Natural killer cell treated with Interleukin-12 subunit alpha and Interleukin-12 subunit beta and Interleukin-15 and Interleukin-18, amount 100 ng/mL, for 72 hours (primary cell): ENCODE measurements at places on chromosomes 3 and 15.

GRCh38 chr3:146468234-146468633, 1.1 kb downstream of the PLSCR2 start:
- DNase-seq: no peak

DNA sequence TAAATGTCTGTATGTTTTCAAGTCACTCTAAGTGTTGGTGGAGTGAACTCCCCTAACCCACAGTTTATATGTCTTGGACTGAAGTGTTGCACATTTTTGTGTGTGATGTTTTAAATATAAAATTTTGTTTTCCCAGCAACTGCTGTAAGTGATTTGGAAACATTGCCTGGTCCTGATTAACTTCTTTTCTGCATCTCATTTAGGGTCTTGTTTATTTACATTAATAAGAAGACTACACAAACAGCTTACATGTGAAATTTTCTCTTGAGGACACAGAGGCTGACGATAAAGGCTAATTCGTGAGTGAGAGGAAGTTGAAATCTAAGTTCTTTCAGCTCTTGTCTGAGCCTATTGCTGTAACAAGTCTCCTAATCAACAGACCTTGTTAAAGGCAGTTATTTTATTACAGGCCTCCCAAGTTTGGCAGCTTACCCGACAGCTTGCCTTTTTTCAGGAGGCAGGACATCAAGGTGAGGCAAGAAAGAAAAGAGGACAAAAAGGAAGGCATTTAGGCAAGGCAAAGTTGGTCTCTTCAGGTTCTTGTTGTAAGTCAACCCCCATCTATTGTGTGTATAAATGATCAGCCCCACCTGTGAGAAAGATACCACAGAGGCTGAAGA, 177.7 kb upstream of the NR2E3 start:
- DNase-seq: no peak

DNA sequence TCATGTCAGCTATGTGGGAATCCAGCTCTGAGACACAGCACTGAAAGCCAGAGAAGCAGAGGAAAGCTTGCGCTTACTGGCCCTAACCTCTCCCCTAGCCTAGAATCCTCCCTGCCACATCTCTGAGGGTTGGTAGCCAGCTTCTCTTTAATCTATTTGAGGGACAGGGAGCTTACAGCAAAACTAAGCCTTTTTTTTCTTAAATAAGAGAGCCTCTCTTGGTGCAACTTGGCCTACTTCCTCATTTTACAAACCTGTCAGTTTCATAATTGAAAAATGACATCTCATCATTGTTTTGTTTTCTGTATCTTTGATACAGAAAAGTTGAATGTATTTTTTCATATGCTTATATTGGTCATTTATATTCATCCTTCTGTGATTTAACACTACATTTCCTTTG, 193.9 kb downstream of the ZNF621 start:
- no peak for DNase-seq

DNA sequence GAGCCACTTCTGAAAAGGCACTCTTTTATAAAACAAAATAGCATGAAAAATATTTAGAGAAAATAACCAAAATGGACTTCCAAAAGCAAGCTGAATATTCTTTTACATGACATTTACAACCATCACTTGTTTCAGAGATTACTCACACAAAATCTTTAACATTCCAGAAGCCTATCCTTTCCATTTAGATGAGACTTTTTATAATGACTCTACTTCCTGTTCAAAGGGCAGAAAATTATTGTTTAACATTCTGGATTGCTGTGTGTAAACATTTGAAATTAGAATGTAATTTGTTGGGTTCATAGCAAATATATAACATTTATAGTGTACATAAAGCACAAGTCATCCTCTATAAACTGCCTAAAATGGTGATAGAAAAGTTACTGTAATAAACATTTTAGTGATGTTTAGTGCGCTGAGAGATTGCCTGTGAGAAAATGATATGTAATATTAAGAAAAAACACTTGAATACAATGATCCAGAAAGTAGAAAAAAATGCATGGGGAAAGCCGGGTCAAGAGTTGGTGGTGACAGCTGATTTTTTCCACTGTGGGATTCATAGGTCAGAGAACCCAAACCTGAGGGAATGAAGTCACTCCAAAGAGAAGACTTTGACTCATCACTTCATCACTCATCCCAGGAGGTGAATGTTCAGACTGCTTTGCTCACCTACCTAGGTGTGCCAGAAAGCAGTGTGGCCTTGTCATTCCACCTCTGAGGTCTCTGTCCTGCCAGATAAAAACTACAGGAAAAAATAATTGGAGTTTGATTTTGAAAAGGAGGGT, 305.8 kb downstream of the ARPP21 start:
- no peak for DNase-seq

- DNase-seq: no peak
Measured at GRCh38 chr15:39551476-39551875, 29.4 kb upstream of the THBS1 start.

DNA sequence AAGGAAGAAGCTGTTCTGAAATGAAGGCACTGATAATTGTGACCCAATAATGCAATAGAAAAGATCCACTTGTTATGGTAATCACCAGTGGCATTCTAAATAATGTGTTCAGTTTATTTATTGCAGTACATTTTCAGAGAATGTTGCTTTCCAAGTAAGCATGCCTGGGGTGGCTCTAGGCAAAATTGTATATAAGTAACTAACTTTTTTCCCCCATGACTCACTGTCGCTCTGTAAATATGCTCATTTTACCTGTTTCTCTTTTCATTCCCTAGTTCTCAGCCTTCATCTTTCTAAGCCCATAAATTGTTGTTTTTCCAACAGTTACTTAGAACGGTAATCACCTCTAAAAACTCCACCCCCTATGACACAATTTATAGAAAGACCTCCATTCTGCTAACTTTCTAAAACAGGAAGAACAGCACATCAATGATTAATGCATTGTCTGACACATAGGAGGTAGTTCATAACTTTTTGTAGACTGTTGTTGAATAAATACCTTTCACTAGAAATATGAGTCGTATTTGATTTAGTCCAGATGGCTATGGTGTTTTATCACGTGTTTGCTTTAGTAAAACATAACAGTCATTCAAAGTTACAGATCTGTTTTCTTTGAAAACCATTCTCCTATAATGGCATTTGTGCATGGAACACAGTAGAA, 143.1 kb downstream of the LSAMP start:
- DNase-seq: no peak

DNA sequence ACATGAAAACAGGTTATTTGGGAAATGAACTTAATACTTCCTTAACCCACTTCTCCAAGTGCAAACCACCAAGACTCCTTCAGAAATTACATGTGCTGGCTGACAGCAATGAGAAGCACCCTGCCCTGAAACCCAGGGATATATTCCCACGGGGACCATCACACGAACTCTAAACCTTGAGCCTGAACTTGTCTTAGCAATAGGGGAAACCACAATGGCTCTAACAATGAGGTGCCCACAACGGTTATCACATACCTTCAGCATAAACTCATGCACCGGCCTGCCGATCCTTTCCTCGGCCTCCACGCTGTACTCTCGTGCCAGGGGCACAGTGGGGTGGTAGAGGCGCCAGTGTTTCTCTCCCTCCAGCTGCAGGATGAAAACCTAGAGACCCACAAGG, 13.4 kb downstream of the RIOX2 start:
- no peak for DNase-seq

GRCh38 chr3:133709139-133709750, 36.9 kb upstream of the TF start:
- DNase-seq: no peak

GRCh38 chr15:24877174-24877573, 77.6 kb upstream of the SNRPN start:
- no peak for DNase-seq

DNA sequence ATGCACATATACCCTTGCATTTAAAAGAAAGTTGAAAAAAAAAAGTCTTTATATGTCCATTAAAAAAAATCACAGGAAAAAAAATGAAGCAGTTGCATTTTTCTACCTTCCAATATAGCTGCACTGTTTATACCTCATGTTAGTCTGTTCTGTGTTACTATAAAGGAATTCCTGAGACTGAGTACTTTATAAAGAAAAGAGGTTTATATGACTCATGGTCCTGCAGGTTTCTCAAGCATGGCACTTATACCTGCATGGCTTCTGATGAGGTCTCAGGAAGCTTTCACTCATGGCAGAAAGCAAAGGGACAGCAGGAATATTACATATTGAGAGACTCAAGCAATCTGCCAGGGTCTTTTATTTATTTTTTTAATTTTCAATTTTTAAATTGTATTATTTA, 277.2 kb upstream of the BCHE start:
- DNase-seq: no peak

DNA sequence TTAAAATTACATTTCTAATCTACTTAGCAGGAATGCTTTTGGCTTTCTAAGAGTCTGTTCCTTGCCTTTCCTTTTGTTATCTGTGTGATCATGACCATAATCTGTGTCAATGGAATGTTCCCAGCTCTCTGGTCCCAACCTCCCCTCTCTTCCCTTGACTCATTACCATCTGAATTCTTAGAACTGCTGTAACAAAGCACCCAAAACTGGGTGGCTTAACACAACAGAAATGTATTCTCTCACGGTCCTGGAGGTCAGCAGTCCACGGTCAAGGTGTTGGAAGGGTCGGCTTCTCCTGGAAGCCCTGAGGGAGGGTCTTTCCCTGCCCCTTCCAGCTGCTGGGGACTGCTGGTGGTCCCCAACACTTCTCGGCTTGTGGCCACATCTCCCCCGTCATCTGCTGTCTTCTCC, 81.1 kb downstream of the LRRK1 start:
- DNase-seq: no peak

DNA sequence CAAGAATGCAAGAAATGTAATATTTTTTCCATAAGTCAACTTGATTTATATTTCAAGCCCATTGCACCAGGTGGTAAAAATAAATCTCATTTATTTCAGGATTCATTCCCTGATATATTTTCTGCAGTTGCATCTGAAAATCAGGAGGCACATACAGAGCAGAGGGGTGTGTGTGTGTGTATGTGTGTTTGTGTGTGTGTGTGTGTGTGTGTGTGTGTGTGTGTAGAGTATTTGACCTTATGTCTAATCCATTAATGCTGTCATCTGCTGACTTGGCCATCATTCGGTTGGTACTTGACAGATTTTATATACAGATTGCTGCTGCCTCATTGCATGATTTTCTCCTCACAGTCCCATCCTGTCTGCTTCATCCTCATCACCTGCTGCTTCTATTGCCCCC, 118.5 kb downstream of the SERPINI1 start:
- no peak for DNase-seq

DNA sequence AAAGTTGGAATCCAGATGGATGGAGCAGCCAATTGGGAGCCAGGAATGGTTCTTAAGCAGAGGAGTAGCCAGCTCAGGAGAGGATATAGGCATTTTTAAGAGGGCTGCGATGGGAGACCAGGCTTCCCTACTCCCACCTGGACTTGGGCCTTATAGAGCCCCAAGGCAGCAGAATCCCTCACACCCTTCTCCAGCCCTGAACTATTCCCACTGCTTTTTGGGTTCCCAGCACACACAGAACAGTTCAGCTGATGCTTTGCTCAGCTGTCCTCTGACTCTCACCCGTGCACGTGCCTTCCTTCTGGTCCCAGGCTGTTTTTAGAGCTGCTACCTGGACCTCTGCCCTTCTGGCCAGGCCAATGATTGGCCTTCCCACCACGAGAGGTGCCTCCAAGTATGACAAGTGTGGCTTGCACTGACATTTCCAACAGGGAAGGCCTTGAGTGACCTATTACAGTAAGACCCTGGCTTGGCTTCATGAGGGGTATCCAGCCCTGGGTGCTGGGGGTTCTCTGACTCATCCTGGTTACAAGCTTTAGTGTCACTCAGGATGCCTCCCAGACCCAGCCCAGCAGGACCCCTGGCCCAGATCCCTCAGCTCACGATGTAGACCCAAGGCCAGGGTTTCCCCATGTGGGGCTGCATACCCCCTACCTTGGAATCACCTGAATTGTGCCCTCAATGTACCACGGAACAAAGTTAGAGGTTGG, 25.2 kb downstream of the NOX5 start:
- no peak for DNase-seq
